ENCODE measurements at places on chromosomes 12 and 14.

DNA sequence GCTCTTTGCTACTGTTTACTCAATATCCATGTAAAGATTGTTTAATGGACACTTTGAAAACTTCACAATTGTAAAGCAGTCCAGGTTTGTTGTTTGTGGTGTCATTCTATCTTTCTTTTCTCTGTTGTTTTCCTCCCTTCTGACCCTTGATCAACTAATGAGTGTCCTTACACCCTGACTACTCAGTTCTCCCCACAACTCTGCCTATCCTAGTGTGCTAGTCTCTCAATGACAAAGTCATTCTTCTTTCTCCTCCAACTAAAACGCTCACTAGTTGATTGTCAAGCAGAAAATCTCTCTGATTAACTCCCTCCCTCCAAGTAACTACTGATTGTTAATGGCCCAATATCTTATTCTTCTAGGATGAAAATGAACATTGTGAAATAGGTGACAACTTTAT, 148.5 kb upstream of the FBXO33 start:
- DNase-seq, result no peak

GRCh38 chr14:54207476-54208462, 189.0 kb upstream of the CDKN3 start:
- DNase-seq, result peak; percentile 69

GRCh38 chr14:87067591-87067990, 925.4 kb downstream of the GALC start:
- no peak for DNase-seq

- DNase-seq, result no peak
Observed at GRCh38 chr12:41221491-41221890, 33.4 kb downstream of the PDZRN4 start.

DNA sequence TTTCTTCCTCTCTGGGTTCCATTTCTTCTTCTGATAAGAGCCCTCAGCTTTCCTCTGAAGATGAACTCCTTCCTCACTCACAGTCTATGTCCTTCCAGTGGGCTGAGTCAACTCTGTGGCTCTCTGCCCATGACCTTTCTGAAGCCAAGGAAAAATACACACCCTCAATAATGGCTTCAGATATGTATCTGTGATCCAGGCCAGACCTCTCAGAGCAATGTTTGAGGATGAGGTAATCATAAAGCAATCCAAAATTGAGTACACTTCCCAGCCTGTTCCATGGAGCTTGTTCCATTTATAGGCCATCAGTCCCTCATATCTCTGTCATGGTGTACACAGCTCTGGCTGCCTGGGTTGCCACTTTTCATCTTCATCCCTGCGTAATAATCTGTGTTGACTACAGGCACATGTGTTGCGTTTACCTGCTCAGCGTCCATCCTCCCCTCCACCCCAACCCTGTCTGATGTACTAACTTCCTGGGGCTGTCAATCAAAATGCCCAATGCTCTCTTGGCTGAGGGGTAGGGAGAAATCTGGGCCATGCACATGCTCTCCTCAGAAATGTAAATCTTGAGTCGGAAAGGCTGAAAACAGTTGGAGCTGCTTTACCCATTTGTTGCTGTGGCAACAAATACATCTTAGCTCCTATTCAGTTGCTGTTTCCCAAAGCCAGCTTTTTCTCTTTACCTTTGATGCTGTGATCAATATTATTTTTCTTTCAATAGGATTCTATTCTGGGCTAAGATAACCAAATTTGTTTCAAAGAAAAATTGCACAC, 377.8 kb upstream of the TMEM132C start:
- peak; percentile 31 for DNase-seq
